NCI-H1436 (cell line): ENCODE measurements at places on chromosomes 6 and 20.

- DNase-seq, result no peak
These were observed 24.6 kb downstream of the MLIP start for GRCh38 chr6:54135665-54136369.

DNA sequence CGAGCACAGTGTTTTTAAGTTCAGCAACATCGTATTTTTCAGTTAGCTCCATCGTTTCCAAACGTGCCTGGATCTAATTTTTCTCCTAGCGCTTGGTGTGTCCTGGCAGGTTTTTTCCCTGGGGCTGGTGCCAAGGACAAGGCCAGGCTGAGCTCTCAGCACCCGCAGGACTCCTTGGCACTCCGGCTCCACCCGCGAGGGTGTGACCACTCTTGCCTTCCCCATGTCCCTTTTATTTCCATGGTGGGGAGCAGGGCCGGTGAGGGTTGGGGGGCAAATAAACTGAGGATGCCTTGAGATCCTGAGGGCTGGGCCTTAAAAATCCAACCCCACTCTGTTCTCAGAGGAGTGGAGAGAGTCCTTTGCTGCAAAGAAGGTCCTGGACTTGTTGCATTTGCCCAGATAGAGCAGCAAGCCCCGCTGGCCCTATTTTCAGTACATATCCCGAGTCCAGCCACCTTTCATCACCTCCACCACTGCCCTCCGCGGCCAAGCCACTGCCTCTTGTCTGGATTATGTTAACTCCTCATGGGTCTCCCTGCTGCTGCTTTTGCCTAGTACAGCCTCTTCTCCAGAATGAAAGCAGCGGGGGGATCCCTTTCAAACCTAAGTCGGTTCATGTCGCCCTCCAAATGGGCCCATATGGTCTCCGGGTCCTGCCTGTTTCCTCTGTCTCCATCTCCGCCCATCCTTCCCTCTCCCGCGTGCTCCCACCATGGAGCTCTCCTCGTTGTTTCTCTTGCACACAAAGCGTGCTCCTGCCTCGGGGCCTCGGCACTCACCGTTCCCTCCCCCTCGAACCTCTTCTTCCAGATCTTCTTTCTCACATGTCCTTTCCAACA is 4.5 kb upstream of the RAB44 start:
- DNase-seq, result no peak

DNA sequence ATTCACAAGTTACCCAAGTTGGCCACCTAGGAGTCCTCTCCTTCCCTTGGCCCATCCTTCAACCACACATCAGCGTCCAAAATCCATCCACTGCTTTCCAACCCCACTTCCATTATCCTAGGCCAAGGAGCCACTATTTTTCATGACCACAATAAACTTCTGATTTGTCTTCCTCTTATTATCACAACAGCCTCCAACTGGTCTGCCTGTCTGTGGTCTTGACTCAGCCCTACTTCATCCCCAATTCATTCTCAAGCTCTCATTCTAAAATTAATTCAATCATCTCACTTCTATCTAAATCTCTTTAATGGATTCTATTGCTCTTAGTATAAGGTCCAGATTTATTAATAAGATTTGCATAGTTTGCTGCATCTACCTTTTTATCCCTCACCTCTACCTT is 189.0 kb upstream of the PRDM1 start:
- DNase-seq, result no peak

GRCh38 chr6:13579911-13580310 is 5.5 kb downstream of the SIRT5 start:
- no peak for DNase-seq

- no peak for DNase-seq
These were observed 471.7 kb downstream of the CBLN4 start for GRCh38 chr20:55533632-55534031.
